Brain microvascular endothelial cell (primary cell): ENCODE measurements at places on chromosomes 3 and 15.

DNA sequence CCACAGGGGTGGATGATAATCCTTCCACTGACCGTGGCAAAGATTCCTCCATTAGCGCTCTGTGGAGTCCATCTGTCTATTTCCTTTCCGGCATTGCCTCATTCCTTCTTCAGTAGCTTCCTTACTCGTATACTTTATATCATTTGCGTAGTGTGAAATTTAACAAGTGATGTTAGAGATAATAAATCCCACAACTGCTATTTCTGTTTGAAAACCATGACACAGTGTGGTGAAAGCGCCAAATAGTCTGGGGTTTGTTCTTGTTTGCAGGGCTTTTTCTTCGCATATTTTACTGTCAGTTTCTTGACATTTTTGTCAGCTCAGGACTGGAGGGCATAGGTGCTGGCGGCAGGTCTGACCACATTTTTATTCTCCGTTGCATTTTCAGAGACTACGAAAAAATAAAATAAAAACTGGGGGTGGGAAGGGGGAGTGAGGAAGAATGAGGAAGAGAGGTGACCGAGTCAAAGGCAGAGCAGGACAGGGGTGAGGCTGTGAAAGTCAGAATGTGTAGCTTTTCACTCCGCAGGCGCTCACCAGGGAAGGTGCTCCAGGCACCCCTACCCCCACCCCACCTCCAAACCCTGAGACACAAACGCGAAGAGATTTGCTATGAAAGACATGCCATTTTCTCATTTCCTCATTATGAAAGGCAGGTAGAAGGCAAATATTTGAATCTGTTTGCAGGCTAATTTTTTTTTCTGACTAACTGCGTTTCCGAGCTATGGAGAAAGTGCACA is 965.0 kb downstream of the MCTP2 start:
- no peak for DNase-seq

DNA sequence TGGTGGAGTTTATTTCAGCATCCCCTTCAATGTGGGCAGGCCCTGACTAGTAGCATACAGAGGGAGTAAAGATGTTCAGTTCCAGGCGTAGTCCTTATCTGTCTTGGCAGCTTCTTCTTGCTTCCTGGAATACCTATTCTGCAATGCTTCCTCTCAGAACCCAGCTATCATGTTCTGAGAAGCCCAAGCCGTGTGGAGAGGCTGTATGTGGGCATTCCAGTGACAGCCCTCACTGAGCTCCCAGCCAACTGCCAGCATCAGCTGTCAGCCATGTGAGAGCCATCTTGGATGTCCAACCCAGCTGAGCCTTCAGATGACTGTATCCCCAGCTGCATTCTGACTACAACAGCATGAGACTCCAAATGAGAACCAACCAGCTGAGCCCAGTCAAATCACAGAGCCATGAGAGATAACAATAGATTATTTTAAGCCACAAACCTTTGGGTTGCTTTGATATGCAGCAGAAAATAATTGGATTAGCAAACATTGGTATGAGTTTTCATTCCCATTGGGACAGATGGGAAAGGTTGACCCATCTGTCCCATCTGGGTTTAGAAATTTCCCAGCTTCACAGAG is 8.4 kb upstream of the CMTM7 start:
- no peak for DNase-seq

- DNase-seq: no peak
Measured at GRCh38 chr3:40550167-40550566, 25.4 kb downstream of the ZNF621 start.

GRCh38 chr15:80059786-80060355 is 395 bp downstream of the ZFAND6 start:
- DNase-seq: no peak

DNA sequence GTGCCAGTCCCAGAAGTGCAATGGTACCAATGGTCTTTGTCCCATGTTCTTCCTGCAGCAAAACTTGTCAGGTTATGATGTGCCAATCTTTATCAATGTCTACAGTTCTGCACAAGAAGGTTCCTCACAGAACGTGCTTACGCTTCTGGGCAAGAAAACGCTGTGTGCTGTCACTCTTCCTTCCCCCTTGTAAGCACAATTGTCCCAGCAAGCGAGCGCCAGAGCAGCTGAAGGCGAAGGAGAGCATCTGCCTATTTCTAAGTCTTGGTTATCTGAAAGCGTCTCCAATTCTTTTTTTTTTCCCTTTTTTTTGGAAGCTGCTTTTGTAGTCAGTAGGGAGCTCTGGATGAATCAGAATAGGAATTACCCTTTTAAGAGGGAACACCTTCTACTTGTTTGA is 514.4 kb downstream of the FGF12 start:
- DNase-seq: no peak

DNA sequence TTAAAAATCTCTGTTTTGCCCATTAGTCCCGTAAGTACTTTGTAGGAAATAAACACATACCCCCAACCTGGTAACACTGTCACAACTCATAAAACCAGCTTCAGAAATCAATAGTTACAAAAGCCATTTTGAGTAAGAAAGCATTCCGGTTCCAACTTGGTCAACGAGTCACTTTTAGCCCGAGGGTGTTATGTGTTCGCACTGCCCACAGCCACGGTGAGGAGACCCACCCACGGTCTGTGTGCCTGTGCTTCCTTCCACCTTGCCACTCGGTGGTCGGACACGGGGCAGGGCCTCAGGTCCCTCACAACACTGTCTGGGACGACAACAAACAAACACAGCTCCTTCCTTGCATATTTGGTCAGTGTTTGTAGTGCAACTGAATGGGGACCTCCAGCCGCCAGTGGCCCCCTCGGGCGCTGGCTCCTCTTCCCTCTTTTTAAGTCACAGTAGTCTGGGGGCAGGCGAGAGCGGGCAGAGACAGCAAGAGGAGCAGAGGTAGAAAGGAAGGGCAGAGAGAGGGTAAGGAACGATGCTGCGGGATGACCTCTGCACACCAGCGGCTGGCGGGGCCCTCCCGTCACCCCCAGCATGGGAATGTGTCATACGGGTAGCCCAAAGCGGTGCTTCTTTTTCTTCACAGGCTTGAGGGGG is 5.2 kb upstream of the MUSTN1 start:
- DNase-seq: no peak

- DNase-seq: no peak
Measured at GRCh38 chr3:72587282-72587681, 261.0 kb downstream of the SHQ1 start.

DNA sequence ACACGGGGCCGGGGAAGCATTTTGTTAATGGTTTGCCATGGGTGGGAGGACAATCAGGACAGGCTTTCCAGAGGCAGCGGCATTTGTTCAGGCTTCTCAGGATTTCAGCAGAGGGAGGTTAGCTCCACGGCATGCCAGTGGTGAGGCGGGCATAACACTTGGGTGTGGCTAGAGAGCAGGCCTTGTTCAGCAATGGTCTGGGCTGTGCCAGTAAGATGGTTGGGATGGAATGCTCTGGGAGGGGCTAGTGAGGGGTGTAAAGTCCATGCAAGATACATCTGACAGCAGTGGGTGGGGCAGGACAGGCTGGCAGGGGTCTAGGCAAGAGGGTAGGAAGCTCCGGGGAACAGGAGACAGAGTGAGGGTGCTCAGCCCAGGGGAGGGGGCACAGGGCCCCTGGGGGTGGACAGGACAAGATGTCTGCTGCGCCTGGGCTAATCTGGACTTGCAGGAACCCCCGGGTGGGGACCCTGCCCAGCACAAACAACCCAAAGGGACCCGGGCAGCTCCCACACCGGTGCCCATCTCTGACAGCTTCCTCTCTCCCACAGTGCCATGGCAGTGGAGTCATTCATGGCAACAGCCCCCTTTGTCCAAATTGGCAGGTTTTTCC is 8.4 kb downstream of the TMEM43 start:
- no peak for DNase-seq

DNA sequence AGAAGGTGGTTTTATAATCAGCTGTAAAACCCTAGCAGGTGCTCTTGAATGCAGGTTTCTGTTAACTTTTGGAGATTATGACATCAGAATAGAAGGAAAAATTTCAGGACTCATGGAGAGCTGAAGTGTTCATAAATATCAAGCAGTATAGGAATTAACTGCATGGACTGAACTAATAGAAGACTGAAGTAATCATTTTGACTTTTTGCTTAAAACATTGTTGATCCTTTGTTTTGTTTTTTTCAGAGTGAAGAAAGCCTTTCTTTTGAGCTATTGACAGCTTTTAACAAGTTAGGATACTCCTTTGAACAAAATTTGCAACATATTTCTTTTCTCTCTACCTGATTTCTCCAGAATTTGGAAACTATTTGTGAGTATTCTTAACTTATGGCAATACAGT is 70.6 kb upstream of the DAZL start:
- no peak for DNase-seq
